ENCODE measurements at places on chromosomes 13 and 19.

GRCh38 chr13:66663711-66664110 is 566.4 kb downstream of the PCDH9 start:
- no peak for DNase-seq

GRCh38 chr13:67049744-67050143 is 180.4 kb downstream of the PCDH9 start:
- no peak for DNase-seq

GRCh38 chr19:18137242-18137641 is 15.7 kb upstream of the PIK3R2 start:
- DNase-seq: no peak

GRCh38 chr19:17136021-17136420 is 60.4 kb downstream of the MYO9B start:
- DNase-seq: no peak

DNA sequence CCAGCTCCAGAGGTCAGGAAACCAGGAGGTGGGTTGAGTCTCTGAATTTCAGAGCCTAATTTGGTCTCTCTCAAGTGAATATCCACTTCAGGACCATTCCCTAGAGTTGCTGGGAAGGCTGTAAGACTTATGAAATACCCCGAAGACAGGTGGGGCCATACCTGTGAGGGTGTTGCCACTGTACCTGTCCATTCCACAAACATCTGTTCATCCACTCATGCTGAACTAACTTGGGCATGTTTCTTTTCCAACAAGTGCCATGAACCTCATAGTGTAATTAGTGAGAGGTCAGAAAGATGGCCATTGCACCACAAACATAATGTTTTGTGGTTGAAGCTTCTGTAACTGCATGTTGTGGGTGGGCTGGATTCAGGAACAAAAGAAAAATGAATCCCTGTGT is 7.8 kb downstream of the ILF3 start:
- DNase-seq: no peak

GRCh38 chr13:31951215-31951678 is 80.3 kb upstream of the FRY start:
- DNase-seq: no peak

DNA sequence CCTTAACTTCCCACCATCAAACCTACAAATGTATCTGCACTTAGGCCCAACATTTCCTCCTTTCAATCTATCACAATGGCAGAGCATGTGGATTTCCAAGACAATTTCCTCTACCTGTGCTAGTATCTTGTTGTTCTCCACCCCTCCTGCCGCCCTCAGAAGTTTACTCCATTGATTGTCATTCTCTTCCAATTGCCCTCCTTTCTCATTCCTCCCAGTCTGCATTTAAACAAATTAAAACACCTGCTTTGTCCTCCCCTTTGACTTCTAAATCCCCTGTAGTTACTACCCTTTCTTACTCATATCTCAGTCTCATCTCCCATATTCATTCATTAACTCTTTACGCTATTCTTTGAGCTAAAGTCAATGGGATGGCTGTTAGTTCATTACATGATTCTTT is 370.6 kb downstream of the DIAPH3 start:
- DNase-seq: no peak

DNA sequence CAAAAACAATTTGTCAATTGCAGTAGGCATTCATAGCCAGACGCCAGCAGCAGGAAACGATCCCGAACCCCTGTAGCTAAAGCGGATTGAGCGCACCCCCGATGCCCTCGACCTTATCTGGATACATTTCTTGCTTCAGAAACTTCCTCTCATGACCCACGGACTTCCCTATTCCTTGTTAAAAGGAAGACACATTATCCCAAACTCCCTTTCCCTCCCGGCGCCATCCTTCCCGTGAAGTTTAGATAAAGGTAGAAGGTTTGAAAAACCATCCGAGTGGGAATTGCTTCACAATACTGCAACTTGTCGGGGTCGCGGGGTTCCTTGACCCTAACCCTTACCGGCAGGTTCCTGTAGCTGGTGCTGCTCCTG is 977 bp downstream of the PCDH20 start:
- no peak for DNase-seq

DNA sequence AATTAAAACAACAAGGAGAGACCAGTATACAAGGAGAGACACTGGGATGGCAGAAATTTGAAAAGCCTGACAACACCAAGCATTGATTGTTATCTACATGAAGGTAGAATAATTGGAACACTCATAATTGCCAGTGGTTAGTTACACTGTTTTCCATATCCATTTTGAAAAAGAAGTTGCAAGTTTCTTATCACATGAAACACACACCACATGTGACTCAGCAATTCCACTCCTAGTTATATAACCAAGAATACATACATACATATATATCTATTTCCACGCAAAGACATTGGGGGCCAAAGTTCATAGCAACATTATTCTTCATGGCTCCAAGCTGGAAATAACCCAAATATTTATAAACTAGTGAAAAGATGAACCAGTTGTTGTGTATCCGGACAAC is 15.2 kb upstream of the PABPC3 start:
- no peak for DNase-seq

- DNase-seq: no peak
These were observed 134.8 kb downstream of the B3GLCT start for GRCh38 chr13:31334547-31334946.

- DNase-seq: no peak
These were observed 34.8 kb upstream of the C1QTNF9 start for GRCh38 chr13:24274452-24275021.

- DNase-seq: no peak
These were observed 18.6 kb upstream of the STRN4 start for GRCh38 chr19:46764817-46765291.

DNA sequence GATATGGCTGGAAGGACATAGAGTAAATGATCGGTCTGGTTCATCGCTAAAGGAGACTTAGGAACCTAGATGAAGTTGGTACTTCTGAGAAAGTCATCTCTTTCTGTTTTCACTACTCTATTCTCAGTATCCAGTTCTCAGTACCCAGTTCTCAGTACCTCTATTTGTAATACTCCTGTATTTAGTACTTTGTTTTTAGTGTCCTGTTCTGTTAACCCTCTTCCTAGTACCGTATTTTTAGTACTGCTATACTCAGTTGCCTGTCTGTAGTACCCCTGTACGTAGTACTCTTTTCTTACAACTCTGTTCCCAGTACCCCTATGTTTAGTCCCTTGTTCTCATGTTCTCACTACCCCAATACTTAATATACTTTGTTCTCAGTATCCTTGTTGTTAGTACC is 1.2 kb downstream of the RFXAP start:
- DNase-seq: no peak

- peak; percentile 76 for DNase-seq
These were observed 4.7 kb upstream of the SLC5A5 start for GRCh38 chr19:17866964-17867486.

DNA sequence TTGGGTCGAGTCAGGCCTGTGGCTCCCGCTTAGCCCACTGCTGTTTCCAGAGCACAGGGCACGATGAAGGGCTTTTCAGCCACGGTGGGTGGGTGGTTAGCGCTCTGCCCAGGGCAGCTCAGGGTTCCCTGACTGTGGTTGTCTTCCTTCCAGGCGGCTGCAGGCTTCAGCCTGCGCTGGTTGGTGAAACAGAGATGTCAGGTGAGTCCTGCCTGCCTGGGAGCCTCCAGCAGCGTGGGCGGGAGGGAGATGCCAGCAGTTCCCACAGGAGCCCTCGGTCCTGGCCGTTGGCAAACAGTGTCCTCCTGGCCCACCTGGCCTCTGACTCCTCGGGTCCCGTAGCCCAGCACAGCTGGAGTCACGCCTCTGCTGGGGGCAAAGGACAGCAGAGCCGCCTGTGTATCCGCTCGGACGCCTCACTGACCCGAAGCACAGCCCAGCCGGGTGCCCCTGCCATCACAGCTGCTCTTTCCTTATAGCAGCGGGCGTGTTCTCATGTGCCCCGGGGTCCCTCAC is 9.7 kb downstream of the ADAT3 start:
- DNase-seq: no peak

DNA sequence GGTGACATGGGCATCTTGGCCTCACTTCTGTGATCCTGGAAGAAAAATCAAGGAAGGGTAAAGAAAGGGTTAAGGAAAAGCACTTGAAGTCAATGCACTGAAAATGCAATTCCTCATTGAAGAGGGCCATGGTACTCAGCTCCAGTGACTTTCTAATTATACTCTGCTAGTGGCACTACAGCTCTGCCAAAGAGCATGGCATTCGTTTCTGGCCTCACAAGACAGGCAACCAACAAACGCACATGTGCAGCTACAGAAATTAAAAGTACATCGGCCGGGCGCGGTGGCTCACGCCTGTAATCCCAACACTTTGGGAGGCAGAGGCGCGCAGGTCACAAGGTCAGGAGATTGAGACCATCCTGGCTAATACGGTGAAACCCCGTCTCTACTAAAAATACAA is 21.8 kb downstream of the SACS start:
- DNase-seq: peak; percentile 50

DNA sequence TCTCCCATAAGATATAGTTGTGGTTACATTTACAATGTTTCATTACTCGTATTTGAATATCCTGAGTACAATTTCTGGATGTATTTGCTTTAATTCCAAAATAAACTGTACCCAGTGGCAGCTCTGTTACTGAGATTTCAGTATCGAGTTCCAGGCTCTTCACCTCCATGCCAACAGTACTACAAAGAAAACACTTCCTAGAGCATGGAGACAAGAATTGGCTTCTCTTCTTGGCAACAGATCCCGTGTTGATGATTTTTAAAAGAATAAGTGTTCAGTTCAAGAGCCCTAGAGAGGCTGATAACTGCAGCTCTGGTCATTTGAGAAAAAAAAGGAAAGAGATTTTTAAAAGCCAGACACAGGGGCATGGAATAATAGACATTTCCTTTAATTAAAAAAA is 302.8 kb downstream of the EFNB2 start:
- peak; percentile 34 for DNase-seq

DNA sequence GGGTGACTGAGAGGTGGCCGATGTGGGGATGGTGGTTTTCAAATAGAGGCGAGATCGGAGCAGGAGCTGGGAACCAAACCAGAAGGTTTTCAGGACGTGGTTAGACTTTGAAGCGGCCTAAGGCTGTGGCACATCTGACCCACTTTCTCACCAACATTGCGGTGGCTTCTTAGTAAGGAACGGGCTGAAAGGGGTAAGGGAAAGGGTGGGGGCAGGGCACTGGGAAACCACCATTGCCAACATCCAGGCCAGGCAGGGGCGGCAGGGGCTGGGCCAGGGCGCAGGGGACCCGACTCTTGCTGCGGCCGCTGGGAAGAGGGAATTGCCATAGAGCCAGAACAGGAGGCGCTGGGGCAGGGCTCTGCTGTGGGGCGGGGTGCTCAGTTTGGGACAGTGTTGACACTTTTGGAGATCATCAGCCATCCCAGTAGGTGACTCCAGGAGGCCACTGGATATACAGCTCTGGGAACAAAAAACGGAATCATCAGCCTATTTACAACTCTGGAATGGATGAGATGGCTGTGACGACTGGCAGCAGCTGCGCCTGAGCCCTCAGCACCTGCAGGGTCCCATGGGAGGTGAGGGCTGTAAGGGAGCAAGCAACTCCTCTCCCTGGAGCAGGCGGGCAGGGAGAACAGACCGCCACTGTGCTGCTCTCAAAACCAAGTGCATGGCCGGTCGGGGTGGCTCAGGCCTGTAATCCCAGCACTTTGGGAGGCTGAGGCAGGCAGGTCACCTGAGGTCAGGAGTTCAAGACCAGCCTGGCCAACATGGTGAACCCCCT is 52.2 kb downstream of the IRS2 start:
- DNase-seq: no peak

DNA sequence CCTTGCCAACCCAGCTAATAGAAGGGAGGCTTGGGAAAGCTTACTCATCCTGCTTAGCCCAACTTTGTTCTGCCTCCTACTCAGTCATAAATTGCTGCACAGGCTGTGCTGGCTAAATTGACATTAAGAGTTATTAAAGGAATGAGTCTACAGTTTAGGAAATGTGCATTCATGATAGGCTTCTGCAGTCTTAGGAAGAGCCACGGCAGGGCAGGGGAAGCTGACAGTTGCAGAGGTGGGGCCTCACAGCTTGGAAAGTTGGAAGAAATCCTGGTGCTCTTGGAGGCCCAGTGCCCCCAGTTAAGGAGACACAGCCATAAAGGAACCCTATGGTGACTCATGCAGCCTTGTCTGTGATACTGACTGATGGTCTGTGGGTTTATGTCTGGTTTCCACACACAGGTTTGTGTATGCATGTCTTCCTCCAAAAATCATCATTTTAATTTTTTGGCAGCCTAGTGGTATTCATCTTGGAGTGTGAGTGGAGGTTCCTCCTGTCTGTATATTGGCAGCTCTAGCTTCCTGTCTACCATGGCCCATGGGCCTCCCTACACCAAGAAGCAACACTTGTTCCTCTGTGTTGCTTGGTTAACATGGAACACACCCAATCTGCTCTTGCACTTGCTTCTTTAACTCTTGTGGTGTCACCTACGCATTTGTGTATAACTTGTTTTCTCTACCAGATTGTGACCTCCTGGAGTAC is 135.0 kb upstream of the KL start:
- no peak for DNase-seq

DNA sequence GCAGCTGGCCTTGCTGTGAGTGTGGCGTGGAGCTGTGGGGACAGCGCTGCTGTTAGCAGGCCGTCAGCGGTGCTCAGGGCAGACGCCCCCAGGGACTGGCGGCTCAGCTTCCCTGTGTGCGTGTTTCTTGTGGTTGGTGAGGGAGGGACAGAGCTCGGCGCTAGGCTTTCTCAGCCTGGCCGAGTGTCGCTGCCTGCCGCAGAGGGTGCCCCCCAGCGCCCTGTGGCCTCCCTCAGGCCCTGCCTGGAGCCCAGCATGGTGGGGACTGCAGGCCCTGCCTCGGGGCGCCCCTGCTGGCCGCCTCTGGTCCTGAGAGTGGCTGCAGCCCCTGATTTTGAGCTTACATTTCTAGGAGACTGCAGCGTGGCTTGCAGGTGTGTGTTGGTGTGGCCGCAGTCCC is 35.5 kb downstream of the DOT1L start:
- no peak for DNase-seq

GRCh38 chr19:48991873-48992580 is 1.1 kb downstream of the GYS1 start:
- no peak for DNase-seq

GRCh38 chr19:2475018-2475701 is 767 bp upstream of the GADD45B start:
- DNase-seq: no peak

- DNase-seq: peak; percentile 60
These were observed 4.5 kb upstream of the STK24 start for GRCh38 chr13:98581381-98581780.

GRCh38 chr13:28136916-28137315 is 1.4 kb upstream of the PAN3 start:
- DNase-seq: peak; percentile 13

GRCh38 chr13:88085036-88085435 is 413.9 kb downstream of the SLITRK5 start:
- no peak for DNase-seq

- no peak for DNase-seq
These were observed 18.1 kb downstream of the DNAJC15 start for GRCh38 chr13:43041369-43041921.

GRCh38 chr13:71457645-71458044 is 409.4 kb downstream of the DACH1 start:
- no peak for DNase-seq

GRCh38 chr19:37313335-37313627 is 57.6 kb upstream of the ZNF527 start:
- no peak for DNase-seq

All from DMS79 treated with DMSO at 0.1 percent for 48 hours (cell line).